Lower leg skin (tissue), 4 donors: ENCODE measurements at places on chromosomes 5 and 9. TPM values are rescaled to one million over a fixed set of nuclear protein-coding genes. Genes with fewer than 3 reads are reported as not detected.

The UGT3A1 gene
- total RNA-seq = not detected

The EXD3 gene
- 20.3 TPM for total RNA-seq

The ASPN gene
- total RNA-seq = 3.0 TPM

GRCh38 chr5:176188085-176188484 is 50.1 kb upstream of the SIMC1 start:
- no peak for DNase-seq

GRCh38 chr5:149387982-149388381 is 8.9 kb upstream of the IL17B start:
- no peak for DNase-seq

DNA sequence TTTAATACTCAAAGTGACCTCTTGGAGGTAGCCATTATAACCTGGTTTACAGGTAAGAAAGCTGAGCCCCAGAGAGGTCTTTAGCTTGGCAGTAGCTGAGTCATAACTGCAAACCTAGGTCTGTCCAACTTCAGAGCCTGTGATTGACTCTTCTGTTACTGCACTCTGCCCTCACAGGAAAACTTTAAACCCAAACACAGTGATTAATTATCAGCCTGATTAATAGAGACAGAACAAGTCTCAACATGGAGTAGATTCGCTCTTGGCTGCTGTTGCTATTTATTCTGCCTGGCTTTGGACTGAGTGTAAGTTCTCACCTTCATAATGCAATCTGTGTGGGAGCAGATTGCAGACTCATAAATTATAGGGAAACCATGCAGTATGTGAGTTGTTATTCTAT is 27.4 kb upstream of the TXN start:
- DNase-seq = no peak

The TMEM171 gene
- 1.5 TPM for total RNA-seq

- DNase-seq = no peak
Observed at GRCh38 chr9:85155352-85155751, 485.8 kb downstream of the NTRK2 start.

DNA sequence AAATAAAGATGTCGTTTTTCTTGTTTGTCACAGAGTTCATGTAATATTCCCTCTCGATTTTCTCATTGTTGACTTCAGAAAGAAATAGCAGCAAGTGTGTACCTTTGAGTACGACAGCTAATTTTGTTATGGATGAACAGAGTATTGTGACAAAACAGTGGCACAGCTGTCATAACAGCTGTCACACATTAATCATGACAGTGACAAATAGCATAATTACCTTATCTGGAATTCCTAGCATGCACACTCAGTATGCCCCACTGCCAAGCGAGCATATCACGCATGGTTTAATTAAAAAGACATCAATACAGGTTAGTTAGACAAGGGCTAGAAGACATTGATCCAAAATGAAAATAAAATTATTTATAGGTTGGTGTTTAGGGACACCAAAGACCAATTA is 375.1 kb downstream of the SPATA31D1 start:
- no peak for DNase-seq

The SLC1A1 gene
- total RNA-seq = 1.1 TPM

GRCh38 chr5:37248421-37248969 is 681 bp downstream of the CPLANE1 start:
- DNase-seq = no peak

GRCh38 chr5:76579166-76579937 is 43.9 kb downstream of the F2RL2 start:
- DNase-seq = no peak

- no peak for DNase-seq
Observed at GRCh38 chr5:135839566-135839965, 5.1 kb downstream of the SLC25A48 start.

The SLCO4C1 gene
- total RNA-seq = 0.84 TPM
